ENCODE measurements at places on chromosomes 5 and 9. TPM values are rescaled to one million over a fixed set of nuclear protein-coding genes. Genes with fewer than 3 reads are reported as not detected.

The EDIL3 gene
- under 0.01 TPM for total RNA-seq

The PCAT7 gene
- total RNA-seq, result under 0.01 TPM

The GPR150 gene
- total RNA-seq, result 0.54 TPM

The PRR16 gene
- 0.81 TPM for total RNA-seq

The MAMDC4 gene
- total RNA-seq, result 1.1 TPM

The SLC25A2 gene
- total RNA-seq, result 0.54 TPM

The AMBP gene
- not detected for total RNA-seq

The SARDH gene
- 10.5 TPM for total RNA-seq

The TMEM252 gene
- not detected for total RNA-seq

The SMIM33 gene
- under 0.01 TPM for total RNA-seq

The SAPCD2 gene
- total RNA-seq, result 4.8 TPM

The PTPRD gene
- total RNA-seq, result 16.2 TPM

The PPP3R2 gene
- not detected for total RNA-seq

All from hematopoietic multipotent progenitor cell (in vitro differentiated cells).